CD4-positive, alpha-beta T cell treated with Interleukin-4 for 4 hours (primary cell): ENCODE measurements at places on chromosomes 2 and 18.

DNA sequence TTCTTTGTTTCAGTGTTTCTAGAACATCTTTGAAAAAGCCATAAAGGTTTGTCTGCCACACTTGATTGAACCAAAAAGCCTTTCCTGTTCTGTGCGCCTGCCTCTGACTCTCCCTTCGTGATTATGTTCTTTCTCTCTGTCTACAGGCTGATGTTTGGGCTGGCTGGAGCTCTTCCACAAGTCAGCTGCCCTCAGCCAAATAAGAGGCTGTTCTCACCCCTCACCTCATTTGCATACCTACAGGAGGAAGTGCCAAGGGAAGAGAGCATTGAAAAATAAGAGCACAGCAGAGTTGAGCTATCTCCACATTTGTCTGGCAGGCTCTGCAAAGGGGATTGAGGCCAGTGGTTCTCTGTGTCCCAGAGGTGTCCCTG lies 15.8 kb downstream of the INPP5D start:
- peak; percentile 59 for DNase-seq

GRCh38 chr2:1811258-1811970 lies 67.1 kb upstream of the PXDN start:
- DNase-seq, result no peak

GRCh38 chr2:185433824-185434223 lies 304.8 kb upstream of the FSIP2 start:
- DNase-seq, result no peak

GRCh38 chr18:1392865-1393734 lies 488.4 kb downstream of the ADCYAP1 start:
- DNase-seq, result no peak

GRCh38 chr2:20465716-20466394 lies 19.0 kb downstream of the RHOB start:
- DNase-seq, result no peak

- no peak for DNase-seq
Measured at GRCh38 chr2:56768973-56769372, 585.2 kb downstream of the CCDC85A start.

- no peak for DNase-seq
Measured at GRCh38 chr2:45918463-45919159, 267.1 kb downstream of the PRKCE start.

- no peak for DNase-seq
Measured at GRCh38 chr18:32891797-32892196, 119.0 kb upstream of the KLHL14 start.

DNA sequence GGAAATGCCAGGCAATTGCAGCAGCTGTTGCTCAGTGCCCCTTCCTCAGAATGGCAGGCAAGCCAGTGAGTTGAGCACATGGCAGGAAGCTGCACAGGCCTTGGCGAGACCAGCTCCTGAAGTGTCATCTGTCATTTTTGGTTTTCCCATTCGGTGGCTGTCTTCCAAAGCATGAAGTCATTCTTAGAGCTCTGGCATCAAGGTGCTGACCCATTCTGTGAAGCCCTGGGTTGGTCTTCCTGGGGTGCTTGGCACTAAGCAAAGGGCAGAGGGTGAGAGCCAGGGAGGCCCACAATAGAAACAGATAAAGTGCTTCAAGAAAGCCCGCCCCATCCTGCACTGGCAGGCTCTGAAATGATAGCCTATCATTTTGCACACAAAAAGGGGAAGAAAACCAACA lies 150.5 kb downstream of the VAPA start:
- DNase-seq, result no peak

DNA sequence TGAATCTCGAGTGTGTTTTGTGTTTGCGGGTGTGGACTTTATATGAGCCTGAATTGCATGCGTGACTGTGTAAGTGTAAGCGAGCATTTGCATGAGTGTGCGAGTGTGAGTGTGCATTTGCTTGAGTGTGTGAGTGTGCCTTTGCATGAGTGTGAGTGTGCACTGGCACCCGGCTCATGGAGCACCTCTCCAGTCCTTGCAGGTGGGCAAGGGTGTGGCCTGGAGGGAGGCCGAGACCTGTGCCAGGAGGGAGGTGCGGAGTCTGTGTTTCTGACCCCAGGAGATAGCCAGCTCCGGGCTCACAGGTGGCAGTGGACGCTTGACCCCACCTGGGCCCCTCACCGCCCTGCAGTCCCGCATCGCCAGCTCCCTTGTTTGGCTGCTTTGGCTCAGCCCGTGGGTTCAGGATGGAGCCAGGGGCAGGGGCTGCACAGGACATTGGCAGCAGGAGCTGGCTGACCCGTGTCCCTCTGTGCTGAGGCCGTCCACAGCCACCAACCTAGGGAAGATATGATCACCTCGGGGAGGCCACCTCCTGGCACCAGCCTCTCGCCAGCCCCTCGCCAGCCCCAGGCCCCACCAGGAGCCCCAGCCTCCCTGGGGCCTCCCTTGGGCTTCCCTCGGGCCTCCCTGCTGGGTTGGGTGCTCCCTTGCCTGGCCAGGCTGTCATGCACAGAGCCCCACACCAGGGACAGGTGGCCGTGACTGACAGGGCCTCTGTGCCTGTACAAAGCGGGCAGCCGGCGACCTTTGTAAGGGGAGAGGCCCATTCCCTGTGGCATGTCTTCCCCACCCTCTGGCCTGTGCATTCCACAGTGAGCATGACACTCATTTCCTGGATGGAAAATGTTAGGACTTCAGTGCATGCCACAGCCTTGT lies 81.6 kb downstream of the PTGR3 start:
- no peak for DNase-seq

DNA sequence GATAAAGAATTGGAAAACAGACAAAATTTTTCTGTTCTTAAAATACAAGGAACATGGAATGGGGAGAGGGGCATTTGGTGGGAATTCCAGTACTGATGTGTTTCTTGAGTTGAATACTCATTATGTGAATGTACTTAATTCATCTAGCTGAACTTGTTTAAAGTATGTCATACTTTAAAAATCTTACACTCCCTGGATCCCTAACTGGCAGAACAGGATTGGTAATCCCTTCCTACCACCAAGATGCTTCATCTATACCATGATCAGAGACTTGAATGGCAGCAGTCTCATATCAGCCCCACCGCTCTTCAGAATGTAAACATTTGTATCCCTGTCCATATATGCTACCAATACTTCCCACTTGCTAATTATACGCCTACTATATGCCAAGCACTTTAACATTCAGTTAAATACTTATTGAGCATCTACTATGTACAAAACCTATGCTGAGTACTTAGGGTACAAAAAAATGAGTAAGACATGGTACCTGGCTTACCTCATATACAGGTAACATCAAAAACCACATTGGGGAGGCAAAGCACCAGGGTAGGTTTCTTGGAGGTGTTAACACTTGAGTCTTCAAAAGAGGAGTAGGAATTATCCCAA lies 5.3 kb downstream of the MEMO1 start:
- DNase-seq, result no peak

DNA sequence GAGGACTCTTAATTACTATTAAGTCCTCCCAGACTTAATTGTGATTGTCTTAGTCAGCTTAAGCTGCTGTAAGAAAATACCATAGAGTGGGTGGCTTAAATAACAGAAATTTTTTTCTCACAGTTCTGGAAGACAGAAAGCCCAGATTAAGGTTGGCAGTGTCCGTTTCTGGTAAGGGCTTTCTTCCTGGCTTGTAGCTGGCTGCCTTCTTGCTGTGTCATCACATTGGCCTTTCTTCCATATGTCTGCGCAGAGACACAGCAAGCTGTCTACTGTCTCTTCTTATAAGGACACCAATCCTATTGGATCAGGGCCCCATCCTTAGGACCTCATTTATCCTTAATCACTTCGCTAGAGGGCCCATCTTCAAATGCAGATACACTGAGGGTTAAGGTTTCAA lies 38.5 kb downstream of the ASXL3 start:
- DNase-seq, result no peak

DNA sequence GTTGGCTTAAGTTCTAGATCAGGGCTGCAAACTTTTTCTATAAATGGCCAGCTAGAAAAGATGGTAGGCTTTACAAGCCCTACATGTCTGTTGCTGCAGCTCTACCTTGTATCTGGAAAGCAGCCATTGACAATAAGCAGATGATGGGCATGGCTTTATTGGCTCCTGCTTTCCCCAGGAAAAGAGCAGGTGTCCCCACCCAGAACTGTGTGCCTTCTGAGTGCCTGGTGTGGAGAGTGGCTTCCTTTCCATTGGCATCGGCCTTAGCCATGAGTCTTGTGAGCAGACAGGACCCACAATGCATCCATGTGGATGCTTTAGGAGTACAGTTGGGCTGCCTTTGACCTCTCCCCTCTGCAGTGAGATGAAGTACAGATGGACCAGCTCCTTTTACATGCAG lies 120.2 kb downstream of the CD8B2 start:
- no peak for DNase-seq

- DNase-seq, result no peak
Measured at GRCh38 chr2:158529379-158530259, 72.9 kb downstream of the PKP4 start.

DNA sequence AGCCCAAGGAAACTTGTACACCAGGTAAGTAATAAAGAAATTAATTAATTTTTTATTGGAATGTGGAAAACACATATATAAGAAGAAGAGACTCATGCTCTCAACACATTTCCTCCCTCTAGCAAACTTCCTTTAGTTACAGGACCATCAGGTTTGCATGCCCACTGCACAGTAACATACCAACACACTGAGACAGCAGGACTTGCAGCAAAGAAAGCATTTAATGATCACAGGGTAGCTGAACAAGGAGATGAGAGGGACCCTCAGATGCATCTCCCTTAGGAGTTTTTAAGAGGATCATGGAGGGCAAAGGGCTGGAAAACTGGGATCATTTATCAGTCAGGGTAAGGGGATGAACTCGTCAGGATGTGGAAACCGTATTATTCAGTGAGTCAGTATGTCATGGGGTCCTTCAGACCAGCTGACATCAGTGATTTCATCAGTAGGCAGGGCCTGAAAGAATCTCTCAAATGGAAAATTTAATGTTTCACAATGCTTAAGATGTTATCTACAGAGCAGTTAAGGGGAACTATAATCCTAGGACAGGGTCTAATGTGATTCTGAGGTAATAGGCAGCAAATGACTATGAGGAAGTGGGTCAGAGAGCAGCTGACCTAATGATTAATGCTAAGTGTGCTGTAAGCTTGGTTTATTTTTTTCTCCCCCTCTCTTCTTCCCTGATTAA lies 193.8 kb upstream of the RND3 start:
- DNase-seq, result no peak

- DNase-seq, result peak; percentile 57
Measured at GRCh38 chr2:105919826-105920225, 175.1 kb downstream of the NCK2 start.

- DNase-seq, result no peak
Measured at GRCh38 chr2:105607920-105608504, 136.7 kb upstream of the NCK2 start.

GRCh38 chr2:200466425-200467418 lies 43.1 kb downstream of the KCTD18 start:
- peak; percentile 55 for DNase-seq

DNA sequence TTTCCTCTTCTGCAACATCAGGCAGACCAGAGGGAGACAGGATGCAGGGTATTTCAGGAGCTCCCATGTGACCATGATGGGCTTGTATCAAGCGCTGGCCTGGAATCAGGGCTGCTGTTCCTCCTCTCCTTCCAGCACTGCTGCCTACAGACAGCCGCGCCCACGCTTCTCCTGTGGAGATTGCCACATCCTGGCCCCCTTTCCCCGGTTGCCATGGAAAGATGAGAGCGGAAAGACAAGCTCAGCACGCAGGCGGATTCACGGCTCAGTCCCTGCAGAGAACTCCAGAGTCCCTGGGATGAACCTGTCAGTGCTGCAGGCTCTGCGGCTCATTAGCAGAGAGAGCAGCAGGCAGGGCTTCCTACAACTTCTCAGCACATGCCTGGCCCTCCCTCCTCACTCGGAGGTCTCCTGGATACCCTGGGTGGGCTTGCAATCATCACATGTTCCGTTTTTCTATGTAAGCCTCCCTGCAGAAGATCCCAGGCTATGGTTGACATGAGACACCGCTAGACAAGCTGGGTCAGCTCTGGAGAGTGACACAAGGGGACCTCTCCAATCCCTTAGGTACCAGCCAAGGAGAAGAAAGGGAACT lies 497.8 kb upstream of the MYT1L start:
- DNase-seq, result no peak

DNA sequence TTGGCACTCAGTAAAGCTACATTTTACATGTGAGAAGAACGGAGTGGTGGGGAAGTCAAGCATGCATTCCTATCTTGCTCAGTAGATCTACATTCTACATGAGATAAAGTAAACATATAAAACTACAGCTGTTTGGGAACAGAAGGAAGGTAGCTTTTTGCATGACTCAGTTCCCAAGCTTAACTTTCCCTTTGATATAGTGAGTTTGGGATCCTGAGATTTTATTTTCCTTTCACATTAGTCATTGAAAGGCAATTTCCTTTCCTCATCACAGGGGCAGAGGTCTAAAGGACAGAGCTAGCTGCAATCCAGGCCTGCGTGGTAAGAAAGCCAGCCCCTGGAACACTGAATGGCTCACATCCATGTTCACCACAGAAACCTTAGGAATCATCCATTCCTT lies 257.2 kb downstream of the SRBD1 start:
- DNase-seq, result no peak

DNA sequence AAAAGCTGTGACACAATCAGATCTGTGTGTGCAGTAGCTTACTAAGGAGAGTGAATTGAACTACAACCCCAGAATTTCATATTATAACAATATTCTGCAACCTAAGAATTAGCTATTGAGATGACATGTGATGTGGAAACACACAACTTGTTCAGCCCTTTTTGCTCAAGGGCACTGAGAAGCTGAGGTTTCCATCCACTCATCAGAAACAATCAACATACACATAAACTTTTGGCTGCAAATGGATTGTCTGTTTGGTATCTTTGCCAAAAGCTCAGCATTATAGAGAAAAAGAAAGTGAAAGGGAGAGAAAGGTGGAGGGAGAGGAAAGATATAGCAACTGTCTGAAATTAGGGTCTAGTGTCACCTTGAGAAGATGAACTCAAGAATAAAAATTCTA lies 117.2 kb upstream of the KLF7 start:
- DNase-seq, result no peak
